Midbrain (tissue), 1 donor: ENCODE measurements at places on chromosomes 7 and 10.

DNA sequence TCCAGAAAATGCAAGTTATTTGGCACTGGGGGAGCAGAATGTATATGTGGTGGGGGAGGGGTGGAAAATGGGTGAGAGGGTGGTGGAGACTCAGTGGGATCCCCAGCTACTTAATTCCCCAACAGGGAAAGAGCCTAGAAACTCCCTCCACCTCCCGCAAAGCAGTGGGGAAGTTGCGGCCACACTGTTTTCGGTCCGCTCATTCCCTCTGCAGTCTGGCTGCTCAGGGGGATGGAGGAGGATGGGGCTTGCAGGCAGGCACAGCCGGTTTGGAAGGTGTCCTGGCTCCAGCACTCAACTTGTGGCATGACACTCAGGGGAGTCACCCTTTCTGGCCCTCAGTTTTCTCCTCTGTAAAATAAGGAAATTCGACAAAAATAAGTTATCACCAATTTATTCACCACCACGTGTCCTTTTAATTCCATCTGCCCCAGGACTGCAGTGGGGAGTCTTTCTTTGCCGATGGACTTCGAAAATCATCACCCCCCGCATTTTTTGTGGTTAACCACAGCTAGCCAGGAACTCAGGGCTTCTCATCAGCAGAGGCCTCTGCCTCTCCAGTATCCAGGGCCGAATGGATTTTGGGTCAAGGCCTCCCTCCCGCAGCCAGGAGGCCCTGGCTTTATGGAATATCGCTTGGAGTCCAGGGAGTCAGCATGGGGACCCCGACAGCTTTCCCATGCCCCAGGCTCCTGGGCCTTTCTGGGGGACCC lies 1.6 kb upstream of the HTRA1 start:
- no peak for DNase-seq

DNA sequence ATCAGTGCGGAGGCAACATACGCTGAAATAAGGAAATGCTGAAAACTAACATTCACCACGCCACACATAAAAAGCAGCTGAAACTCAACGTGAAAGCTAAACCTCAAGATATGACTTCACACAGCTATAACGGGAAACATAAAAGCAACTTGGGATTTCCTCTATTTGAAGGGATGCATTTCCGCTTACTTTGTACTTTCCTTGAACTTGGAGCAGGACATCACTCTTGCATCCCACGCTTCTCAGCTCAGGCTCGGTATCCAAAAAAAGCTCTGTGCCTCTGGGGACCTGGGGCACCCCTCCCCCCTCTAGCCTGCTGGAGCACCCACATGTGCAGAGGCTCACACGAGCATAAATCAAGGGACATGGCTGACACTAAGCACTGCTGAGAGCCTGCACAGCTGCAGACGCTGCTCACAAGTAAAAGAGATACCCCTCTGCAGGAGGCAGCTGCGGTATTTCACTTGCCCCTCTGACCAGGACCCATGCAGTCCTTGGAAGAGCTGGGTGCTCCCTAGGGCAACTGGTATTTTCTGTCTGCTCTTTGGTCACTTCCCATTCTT lies 34.2 kb downstream of the PARD3 start:
- no peak for DNase-seq

DNA sequence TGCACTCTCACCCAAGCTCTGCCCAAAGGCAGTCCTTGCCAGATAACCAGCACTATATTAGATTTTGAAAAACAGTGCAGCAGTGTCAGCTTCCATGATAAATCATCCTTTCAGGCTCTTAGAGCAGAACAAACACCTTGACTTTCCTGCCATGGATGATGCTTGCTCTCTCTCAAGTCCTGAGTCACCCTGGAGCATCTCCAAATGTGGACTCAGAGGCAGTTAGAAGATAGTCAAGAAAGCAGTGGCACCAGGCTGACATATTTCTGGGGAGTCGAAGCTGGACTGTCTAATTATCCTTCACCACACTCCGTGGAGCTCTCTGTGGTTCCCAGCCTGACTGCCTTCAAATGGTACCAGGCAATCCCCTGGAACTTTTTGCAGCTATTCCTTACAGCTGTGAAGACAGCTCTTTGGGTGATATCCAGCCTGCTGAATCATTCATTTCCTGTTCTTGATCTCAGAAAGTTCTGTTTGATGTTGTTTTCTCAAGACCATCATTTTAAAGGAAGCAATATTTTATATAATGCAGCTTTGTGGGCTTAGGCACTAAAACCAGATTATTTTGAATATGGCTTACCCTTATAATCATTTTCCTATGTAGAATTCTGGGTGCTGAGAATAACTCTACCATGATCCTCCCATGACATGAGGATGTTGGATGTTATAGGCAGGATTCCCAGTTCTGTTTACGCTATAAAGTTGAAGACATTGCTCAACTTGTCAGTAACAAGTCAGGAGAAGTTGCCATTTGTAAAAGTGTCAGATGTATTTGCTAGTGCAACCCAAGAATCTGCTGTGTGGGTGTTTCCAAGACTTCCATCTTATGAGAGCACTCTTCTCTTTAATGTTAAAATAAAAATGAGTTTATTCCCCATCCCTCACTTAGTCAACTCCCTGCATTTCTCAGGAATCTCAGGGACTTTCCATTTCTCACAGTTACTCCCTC lies 233.8 kb downstream of the C7orf25 start:
- DNase-seq, result no peak

DNA sequence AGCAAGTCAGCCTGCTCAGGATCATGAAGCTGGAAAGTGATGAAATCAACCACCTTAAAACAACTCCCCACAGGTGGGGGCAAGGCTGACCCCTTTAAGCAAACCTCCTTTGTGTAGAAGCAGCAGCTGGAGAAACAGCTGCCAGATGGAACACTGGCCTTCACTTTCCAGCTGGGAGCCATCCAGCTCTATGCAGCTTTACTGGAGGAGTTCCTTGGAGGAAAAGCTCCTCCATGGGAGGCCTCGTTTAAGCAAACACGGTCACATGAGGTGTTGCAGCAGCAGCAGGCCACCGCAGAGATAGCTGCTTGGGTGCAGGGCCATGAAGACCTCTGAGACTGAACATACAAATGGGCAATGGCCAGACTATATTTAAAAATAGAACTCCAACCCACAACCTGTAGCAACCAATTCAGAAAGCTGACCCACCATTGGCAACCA lies 13.0 kb upstream of the DLG5 start:
- no peak for DNase-seq

DNA sequence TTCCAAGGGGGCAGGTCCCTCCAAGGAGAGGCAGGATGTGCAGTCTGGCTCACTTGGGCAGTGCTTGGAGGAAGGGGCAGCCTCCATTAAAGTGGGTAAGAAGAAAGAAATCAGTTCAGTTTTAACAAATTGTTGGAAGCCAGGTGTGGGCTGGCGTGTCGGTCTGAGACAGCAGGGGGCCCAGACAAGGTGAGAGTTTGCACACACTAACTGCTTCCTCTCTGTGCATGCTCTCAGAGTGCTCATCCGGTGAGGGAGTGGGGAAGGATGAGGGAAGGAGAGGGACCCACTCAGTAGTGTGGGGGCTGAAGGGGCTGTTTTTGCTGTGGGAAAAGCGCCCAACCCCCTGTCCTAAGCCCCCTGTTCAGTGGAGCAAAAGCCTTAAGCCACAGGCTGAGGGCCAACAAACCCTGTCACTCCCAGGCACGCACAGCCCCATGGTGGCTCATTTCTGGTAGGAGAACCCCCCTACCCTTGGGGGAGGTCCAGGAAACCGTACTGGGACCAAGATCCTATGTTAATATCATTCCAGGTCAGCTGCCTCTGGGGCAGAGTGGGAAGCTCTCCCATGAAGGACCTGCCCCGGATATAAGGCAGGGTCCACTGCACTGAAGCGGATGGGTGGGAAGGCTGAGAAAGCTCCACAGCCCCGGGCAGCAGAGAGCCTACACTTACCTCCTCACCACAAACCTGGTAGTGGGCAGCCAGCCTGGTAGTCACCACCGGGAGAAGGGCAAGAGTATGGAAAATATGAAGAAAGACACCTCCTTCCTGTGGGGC lies 5.1 kb upstream of the PCBD1 start:
- no peak for DNase-seq

- DNase-seq, result no peak
These were observed 3.8 kb upstream of the PRKAG2 start for GRCh38 chr7:151880688-151881087.

- no peak for DNase-seq
These were observed 13.2 kb downstream of the FGF8 start for GRCh38 chr10:101762736-101763135.

DNA sequence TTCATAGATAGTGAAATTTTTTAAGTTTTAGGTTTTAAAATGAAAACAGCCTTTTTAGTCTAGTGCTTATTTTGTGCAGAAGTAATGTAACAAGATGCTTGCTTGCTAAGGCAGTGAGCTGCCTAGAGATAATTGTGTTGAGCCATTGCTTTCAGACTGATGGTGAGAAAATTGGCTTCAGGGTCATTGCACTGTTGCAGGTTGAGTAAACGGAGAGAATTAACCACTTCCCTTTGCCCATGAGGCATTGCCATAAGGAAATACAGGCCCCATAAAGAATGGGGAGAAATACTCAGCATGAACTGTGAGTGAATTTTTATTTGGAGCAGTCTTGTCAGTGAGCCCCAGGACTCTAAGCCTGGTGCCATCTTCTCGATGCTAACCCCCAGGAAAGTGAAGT lies 140.5 kb downstream of the LRRC4 start:
- DNase-seq, result no peak
